D721Med (cell line): ENCODE measurements at places on chromosomes 3 and 15.

DNA sequence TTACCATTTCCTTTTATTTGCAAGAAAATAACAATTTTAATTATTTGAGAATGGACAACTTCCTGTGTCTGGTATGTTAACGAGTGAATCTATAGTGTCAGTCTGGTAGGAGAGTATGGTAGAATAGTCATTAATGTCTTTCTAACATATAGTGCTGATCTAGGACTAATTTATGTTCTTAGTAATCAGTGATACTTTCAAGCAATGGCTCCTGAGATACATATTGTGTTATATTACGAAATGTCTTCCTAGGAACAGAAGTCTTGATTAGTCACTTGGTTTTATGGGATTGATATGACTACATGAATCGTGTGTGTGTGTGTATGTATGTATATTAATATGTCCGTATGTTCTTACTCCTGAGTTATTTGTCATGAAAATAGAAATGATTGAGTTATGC, 66.6 kb upstream of the PAQR5 start:
- DNase-seq: no peak

GRCh38 chr3:61813636-61814035, 252.3 kb downstream of the PTPRG start:
- DNase-seq: no peak

- no peak for DNase-seq
These were observed 440.5 kb downstream of the NTRK3 start for GRCh38 chr15:87816016-87816415.

GRCh38 chr3:60250206-60250605, 1001.0 kb downstream of the FHIT start:
- DNase-seq: no peak

- no peak for DNase-seq
These were observed 53.9 kb upstream of the ATOSA start for GRCh38 chr15:52733088-52733487.

- no peak for DNase-seq
These were observed 234.3 kb upstream of the CCDC54 start for GRCh38 chr3:107142786-107143575.

DNA sequence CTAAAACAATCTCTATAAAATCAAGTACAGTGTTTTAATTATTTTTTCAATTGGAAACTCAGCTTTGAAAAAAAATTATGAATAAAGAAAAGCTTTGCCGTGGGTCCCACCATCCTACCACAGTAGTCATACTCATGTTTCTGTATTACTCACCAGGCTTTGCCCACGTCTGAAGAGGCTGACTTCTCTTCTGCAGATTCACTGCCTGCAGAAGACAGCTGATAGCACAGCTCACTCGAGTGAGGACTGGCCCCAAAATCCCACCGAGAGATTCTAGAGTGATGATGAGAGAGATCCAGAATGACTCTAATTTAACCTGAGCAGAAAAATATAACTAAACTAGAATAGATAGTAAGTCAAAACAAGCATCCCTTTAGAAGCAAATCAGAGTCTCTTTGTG, 11.9 kb downstream of the C2CD4B start:
- no peak for DNase-seq

DNA sequence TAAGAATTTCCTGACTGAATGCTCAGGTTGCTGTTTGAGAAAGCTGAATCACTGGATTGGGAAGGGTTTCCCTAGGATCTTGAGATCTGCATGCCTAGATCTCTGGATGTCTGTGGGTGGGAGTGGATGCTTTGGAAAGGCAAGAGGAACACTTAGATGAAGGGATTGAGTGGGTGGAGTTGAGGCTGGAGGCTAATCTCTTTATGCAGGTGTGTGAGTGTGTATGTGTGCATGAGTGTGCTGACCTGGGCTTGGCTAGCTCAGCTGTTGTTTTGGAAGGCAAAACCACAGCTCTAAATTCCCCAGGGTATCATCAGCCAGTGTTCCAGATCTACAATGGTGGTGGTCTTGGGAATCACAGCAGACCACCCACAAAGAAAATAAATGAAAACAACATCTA, 60.5 kb downstream of the CLDN1 start:
- no peak for DNase-seq

- no peak for DNase-seq
These were observed 91.6 kb downstream of the RASA2 start for GRCh38 chr3:141578202-141578973.
